DMS79 (cell line): ENCODE measurements at places on chromosomes 3 and 15.

DNA sequence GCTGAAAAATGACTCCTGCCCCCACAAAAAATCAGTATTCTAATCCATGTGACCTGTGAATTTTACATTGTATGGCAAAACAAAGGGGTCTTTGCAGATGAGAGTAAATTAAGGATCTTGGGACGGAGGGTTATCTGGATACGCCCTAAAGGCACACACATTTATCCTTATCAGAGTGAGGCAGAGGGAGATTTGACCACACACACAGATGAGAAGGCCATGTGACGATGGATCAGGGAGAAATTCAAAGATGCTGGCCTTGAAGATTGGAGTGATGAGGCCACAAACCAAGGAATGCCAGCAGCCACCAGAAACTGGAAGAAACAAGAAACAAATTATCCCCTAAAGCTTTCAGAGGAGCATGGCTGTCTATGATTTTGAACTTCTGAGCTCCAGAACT is 288.5 kb downstream of the XXYLT1 start:
- DNase-seq = no peak

DNA sequence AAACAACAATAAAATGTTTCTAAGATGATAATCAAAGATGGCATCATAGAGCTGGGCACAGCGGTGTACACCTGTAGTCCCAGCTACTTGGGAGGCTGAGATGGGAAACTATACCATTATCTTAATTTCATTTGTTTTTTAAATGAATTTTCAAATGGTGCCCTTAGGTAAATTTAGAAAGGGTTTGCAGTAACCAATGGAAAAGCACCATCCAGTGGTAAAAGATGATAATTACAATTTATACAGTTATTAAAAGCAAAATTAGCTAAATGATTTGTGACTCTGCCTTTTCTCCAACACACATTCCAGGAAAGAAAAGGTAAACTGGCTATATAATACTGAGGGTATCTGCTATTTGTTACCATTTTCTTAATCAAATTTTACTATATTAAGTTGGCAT is 14.4 kb upstream of the ANKRD28 start:
- no peak for DNase-seq

- DNase-seq = no peak
These were observed 367.1 kb downstream of the UNC13C start for GRCh38 chr15:54345301-54345700.

DNA sequence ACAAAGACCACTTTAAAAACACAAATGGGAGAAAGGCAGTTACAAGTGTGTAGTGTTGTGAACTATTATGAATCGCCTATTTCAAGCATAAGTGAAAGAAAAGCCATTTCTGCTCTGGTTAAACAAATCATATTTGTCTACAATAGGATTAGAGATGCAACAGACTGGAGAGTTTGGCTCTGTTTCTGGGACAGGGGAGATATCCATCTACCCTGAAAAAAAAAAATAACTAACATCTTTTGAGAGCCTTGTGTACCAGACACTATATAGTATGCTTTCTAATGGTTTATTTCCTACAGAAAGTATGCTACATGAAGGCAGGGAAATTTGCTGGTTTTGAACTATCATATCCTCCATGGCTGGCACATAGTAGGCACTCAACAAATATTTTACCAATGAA is 106.7 kb upstream of the FHIT start:
- no peak for DNase-seq

DNA sequence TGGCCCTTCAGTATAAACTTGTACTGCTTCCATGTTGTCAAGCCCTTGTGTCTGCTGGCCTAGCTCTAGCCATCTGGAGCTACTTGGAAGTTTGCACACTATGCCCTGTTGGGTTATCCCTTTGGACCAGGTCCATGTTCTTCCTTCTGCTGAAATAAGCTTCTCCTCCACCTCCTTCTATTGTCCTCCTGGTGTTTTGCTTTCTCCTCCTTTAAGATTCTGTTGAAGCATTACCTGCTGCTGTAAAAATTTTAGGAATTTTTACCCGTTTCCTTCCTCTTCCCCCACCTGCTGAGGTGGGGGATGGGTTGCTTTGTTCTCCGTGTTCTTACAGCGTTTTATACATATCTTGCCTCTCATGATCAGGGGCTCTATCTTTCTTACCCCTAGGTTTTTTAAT is 51.7 kb downstream of the SH3GL3 start:
- DNase-seq = no peak

DNA sequence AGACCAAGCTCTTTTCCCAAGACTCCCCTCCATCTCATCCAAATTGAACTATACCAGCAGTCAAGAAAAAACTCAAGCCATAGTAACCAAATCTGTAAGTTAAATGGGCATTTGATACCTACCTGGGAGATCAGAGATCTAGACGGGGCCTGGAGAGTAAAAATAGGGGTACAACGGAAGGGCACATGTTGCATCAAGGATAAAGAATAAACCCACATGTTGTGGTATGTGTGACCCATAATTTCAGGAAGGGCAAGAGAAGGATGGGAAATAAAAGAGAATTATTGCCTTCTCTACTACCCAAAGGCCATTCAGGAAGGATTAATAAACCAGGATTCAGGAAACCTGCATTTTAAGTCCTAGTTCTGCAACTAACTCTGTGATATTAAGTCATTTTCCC is 1.5 kb downstream of the TEX55 start:
- no peak for DNase-seq

DNA sequence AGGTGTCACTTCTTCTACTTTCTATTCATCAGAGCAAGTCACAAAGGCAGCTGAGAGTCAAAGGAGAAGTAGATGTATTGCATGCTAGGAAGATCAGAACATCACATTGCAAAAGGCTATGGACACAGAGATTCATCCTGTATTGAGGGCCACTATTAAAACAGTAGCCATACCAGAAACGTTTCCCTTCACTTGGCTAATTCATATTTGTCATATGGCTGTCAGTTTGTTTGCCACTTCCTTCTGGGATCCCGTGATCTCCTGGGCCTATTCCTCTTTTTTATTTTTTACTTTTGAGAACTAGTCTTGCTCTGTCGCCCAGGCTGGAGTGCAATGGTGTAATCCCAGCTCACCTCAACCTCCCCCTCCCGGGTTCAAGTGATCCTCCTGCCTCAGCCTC is 184.0 kb upstream of the SATB1 start:
- no peak for DNase-seq

DNA sequence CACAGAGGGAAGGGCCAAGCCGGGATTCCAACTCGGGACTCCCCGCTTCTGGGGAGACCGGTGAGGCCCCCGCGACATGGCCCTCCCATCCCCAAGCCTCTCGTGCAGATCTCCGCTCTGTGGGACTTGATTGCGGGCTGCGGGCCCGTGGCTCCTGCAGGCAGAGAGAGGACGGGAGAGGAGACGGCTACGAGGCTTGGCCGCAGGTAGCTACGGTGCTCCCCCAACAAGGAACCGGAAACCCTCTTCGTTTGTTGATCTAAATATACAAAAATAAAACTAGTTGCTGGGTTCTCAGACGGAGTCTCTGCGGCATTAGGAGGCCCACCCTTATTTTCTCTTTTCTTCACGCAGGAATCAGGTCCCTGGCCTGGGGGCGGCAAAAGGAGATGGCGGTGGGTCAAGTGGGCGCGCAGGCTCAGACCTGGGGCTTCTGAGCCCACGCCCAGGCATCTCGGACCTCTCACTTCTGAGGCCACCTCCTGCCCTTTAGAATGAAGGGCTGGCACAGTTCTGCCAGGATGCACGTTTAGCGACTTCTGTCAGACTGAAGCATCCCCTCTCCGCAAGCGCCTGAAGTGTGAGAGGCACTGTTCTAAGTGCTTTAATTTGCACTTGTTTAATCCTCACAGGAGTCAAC is 10.9 kb downstream of the GNB5 start:
- DNase-seq = no peak

DNA sequence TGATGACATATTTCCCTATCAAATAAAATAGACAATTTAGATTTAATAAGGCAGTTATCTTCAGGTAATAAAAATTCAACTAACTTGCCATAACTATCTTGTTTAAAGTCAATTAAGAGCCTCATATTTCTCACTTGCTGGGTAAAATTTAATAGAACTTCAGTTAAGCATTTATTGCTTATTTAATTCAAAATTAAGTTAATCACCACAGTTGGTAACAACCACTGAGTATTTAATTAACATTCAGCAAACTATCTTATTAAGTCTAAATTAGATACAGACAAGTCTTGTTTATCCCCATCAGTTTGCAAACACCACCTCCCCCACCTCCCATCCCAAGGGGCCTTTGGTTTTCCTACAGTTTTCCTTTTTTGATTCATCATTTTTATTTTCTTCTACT is 14.7 kb downstream of the LPP start:
- DNase-seq = no peak

DNA sequence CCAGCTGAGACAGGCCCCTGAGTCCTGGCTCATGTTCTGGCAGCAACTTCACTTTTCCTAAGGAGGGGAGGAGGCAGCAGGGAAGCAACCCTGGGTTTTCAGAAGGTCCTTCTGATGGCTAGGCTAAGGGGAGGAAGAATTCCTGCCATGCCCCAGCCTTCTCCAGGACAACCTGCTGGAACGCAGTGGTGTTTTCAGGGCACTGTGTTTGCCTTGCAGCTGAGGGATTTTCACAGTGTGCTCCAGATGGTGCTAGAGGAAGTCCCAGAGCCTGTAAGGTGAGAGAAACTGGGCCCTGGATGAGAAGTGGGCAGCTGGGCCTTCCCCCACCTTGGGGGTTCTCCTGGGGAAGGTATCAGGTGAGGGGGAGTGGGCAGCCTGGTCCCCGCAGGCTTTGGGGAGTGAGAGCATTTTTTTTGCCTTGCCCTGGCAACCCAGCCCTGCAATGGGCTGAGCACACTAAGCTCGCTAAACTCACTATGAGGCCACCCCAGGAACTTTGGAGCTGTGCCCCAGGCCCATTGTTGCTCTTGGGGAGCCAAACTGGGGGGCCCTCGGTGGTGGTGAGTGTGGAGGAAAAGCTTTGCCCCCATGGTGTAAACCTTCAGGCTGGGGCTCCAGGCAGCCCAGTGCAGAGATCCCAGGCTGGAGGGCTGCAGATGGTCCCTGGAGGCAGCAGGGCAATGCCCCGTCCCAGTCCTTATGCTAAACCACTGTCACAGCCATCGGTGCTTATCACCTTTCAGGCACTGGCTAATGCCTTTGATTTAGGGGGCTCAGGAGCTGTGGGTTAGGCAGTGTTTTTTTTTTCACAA is 41.1 kb downstream of the ACAA1 start:
- no peak for DNase-seq

DNA sequence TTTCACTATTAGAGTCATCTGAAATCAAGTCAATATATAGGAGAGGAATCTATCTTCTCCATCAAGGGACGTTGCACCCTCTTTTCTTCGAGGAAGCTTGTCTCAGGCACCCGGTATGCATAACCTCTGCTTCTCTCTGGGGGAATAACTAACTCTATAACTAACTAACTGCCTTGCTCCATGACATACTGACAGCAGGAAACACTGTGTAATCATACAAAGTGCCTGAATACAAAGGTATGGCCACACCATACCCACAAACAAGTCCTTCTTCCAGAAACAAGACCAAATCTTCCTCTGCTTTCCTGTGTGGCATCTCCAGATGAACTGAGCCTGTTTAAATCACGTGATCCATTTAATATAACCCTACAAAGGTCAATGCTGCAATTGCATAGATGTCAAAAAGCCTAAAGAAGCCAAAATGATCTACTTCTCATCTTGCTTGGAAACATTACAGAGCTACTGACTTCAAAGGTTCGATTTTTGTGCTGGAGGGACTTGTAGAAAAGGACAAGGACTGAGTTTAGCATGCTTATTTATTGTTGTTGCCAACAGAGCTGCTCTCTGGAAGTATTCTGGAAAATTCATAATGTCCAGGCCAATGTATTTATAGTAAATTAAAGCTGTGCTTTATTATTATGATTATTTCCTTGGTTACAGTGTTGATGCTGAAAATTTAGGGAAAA is 380.5 kb downstream of the FOXP1 start:
- no peak for DNase-seq

DNA sequence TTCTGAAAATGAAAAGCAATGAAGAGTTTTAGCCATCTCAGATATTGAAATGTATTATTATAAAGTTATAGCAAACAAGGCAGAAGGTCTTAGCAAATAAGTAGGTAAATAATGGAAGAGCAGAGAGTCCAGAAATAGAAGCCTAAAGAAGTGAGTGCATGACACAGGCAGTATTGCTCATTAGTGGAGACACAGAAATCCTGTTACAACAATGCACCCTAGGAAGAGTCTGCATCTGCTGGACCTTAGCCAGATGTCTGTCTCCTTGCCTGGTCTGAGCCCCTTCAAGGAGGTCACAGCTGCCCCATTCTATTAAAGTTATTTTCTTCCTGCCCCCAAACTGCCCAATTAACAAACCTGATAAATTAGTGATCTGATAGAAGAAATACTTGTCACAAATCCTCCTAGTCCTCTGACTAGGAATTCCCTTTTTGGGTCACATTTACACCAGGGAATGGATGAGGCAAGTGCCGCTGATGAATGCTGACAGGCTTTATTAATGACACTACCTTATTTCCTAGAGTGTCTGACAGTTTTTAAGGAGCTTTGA is 51.9 kb downstream of the HOMER2 start:
- DNase-seq = no peak

DNA sequence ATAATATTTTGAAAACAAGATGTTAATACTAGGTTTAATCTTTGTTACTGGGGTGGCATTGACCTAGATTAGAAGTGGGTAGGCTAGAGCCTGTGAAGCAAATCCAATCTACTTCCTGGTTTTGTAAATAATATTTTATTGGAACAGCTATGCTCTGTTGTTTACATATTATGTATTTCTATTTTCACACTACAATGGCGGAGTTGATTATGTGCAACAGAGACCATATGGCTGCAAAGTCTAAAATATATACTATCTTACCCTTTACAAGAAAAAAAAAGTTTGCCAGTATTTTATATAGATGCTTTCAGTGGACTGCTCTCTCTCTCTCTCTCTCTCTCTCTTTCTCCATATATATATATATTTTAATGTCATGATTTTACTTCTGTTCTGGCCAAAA is 244.2 kb downstream of the NLGN1 start:
- DNase-seq = no peak

DNA sequence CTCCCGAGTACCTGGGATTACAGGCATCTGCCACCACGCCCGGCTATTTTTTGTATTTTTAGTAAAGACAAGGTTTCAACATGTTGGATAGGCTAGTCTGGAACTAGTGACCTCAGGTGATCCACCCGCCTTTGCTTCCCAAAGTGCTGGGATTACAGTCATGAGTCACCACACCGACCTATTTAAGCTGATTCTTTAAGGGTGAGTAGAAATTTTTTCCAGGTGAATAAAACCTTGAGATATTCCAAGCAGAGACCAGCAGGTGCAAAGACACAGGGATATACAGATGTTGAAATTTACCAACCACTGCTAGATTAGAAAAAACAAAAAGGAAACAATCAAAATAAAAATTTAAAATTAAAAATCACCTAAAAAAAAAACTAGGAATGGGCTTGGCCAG is 74.4 kb upstream of the CHRNB4 start:
- no peak for DNase-seq

DNA sequence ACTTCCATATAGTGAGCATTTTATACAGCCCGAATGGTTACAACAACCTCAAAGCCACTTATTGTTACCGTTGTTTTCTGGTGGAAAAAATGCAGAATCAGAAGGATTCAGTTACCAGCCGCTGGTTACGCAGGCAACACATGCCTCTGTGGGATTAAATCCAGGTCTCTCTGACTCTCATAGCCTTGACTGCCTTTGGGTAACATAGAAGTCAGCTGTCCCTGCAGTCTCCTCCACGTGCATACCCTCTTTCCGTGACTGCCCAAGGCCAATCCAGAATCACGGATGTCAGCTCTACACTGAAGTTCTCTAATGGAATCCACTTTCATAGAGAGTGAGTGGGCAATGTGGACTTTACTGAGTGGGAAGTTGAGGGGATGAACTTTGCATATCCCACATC is 189.5 kb upstream of the DNAJC19 start:
- no peak for DNase-seq

- peak; percentile 8 for DNase-seq
These were observed 81.4 kb downstream of the CGNL1 start for GRCh38 chr15:57457726-57458125.

- DNase-seq = no peak
These were observed 120.3 kb upstream of the SUCLG2 start for GRCh38 chr3:67774676-67775075.
